Mammary epithelial cell (primary cell): ENCODE measurements at places on chromosomes 12 and 14. TPM values are rescaled to one million over a fixed set of nuclear protein-coding genes. Genes with fewer than 3 reads are reported as not detected.

Gene VASH1
- 1.3 TPM for total RNA-seq

Gene PTCSC3
- not detected for total RNA-seq

Gene BCL11B
- 8.3 TPM for total RNA-seq

Gene INHBC
- total RNA-seq: not detected

Gene FAM181A
- not detected in 2 replicates for total RNA-seq

Gene CLEC12A
- total RNA-seq: not detected in 2 replicates

Gene DIP2B
- 32.7 and 34.8 TPM in 2 replicates for total RNA-seq

Gene PRKD1
- 1.4 and 1.7 TPM in 2 replicates for total RNA-seq
